Ureter (tissue), 1 donor: ENCODE measurements at places on chromosomes 2 and 18.

DNA sequence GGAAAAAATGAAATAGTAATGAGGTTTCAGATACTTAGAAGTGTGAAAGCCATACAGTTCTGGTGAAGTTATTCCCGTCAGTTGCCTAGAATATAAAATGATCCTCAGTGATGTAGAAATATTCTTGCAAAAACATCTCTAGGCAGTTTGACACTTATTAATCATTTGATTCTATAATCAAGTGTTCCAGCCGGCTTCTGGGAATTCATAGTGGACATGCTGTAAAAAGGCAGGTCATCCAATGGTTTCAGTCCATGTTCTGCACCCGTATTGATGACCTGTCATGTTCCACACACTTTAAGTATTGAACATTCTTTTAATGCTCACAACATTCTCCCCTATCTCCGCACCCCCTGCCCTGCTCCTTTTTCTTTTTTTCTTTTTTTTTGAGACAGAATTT, 19.8 kb downstream of the ARPC2 start:
- DNase-seq, result no peak

- no peak for DNase-seq
These were observed 305.0 kb upstream of the ID2 start for GRCh38 chr2:8376603-8377410.

DNA sequence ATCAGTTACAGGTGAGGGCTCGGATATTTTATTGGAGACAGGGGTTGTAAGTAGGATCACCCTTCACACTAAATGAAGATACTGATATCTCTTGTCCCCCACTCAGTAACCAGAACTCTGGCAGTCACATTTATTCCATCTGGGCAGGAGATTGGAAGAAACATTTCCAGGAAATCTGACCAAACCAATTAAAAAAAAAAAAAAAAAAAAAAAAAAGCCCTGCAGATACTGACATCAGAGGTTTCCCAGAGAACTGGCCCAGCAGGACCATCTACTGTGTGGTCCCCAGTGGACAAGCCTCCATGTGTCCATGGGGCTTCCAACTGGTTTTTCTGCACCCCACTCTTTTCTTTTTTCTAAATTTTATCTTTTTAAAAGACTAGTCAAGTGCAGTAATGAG, 41.3 kb downstream of the SH2D6 start:
- DNase-seq, result no peak

DNA sequence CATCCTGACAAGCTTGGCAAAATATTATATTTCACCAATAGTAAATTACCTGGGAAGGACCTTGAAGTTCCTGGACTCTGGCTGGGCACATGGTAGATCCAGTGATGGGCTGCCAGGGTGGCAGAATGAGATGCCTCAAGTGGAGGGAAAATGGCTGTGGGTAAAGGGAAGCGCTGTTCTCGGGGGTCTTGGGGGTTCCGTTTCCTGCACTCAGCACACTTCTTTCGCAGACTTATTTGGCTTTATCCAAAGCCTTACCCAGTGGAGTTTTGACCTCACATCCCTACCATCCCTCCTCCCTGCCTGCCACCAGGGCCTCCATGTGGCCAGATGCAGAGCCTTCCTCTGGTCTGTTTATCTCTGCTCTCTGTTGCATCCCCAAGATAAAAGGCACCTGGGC, 654.9 kb upstream of the HS6ST1 start:
- no peak for DNase-seq

GRCh38 chr2:69958480-69958879, 3.0 kb downstream of the ASPRV1 start:
- DNase-seq, result no peak

- DNase-seq, result no peak
These were observed 12.2 kb downstream of the CCDC68 start for GRCh38 chr18:54947091-54947490.

- no peak for DNase-seq
These were observed 29.2 kb upstream of the CDH7 start for GRCh38 chr18:65721619-65722018.

GRCh38 chr2:108858894-108859293, 72.3 kb downstream of the CCDC138 start:
- DNase-seq, result no peak

GRCh38 chr18:57427429-57428201, 7.6 kb upstream of the ONECUT2 start:
- no peak for DNase-seq

DNA sequence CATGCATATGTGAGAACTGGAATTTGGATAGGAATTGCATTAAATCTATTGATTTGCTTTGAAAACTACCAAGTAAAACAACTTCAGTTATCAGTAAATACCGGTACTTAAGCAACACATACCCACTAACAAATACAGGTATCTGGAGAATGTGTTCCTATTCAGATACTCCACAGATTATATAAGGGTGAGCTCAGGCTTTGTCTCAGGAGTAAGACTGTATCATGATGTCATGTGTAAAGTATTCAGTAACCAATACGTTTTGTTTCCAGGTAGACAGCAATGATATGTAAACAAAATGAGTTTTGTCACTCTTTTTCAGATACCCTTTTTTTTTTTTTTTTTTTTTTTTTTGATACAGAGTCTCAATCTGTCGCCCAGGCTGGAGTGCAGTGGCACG, 74.8 kb downstream of the DSC3 start:
- DNase-seq, result no peak

DNA sequence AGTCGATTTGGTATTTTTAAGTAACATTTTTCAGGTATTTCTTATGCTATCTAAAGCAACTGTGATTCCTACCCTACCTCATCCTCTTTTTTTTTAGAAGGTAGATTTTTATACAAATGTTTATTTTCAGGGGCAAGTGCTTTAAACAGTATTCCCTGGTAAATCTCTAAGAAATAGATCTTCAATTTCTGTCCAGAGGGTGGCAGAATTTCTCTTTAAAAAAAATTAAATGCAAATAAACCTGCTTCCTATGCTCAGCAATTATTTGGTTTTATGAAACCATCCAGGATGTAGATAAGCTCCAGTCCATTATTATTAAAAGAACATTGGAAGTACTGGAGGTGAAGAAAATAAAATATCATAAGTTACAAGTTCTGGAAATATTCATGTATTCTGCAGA, 191.9 kb downstream of the MYO3B start:
- no peak for DNase-seq

- DNase-seq, result no peak
These were observed 5.7 kb downstream of the CDC42EP3 start for GRCh38 chr2:37665604-37666362.

- DNase-seq, result no peak
These were observed 410.5 kb upstream of the MEIS1 start for GRCh38 chr2:66024391-66024790.

DNA sequence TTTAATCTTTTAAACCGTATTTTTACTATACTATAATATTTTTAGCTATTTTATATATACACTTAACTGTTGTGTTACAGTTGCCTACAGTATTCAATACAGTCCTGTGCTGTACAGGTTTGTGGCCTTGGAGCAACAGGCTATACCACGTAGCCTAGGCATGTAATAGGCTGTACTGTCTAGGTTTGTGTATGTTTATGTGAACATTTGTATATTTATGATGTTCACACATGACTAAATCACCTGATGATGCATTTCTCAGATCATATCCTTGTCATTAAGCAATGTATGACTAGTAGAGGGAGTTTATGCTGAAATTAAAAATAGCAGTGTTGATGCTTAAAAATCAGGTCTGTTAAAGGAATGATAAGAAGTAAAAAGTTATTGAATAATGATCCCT, 92.3 kb upstream of the RANBP2 start:
- DNase-seq, result no peak

- no peak for DNase-seq
These were observed 41.2 kb upstream of the REG3A start for GRCh38 chr2:79200762-79201161.

GRCh38 chr2:98902209-98903063, 33.6 kb downstream of the CRACDL start:
- DNase-seq, result peak; percentile 29

DNA sequence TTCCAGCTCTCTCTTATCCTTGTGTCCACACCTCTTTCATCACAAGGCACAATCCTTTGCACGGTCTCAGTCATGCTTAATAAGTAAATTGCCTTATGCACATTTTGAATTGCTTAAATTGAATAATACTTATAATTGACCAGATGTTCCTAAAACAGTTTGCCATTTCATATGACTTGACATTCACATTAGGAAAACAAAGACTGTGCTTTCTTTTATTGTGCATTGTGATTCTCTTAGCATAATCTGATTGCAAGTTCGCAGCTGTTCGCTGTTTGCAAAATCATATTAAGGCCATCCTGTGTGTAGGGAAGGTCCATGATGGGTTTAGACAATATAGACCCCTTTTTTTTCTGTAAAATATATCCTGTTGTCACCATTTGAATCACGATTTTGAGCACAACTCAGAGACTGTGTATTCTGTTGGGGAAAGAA, 75.6 kb downstream of the RNF144A start:
- no peak for DNase-seq

DNA sequence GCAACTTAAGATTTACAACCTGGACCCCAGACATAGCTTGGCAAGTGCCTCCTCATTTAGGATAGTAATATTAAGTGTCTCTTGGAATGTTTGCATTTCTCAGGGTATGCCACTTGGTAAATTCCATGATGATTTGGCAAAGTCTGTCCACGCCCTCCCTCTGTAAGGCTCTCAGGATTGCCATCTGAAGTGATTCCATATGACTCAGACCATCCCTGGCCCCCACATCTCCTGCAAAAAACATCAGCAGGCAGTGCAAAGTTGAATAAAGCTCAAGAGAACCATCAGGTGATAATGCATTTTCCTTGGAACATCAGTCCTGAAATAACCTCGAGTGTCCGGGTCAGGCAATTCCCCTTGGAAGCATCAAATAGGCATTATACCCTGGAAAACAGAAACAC, 27.1 kb upstream of the PIEZO2 start:
- DNase-seq, result no peak

DNA sequence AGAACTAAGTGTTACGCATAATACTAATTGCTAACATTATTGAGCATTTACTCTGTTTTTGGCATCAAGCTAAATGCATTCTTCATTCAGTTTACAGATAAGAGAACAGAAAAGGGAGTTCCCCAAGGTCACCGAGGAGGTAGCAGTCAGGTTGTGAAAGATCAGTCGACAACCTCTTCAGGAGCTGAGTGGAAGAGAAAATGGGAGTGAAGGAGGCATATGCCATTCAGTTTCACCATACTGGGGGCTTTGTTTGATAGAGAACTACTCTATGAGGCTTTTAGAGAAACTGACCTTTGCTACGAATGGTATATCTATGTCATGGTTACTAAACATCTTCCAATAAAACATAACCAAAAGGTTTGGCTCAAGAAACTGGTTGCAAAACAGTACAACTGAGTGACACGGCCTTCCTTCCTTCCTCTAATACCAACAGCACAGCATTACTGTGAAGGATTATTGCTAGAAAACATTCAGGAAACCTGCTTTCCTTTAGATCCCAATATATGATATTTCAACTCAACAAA, 112.1 kb downstream of the RBMS1 start:
- no peak for DNase-seq

- DNase-seq, result no peak
These were observed 113.0 kb downstream of the EFEMP1 start for GRCh38 chr2:55810622-55811020.

DNA sequence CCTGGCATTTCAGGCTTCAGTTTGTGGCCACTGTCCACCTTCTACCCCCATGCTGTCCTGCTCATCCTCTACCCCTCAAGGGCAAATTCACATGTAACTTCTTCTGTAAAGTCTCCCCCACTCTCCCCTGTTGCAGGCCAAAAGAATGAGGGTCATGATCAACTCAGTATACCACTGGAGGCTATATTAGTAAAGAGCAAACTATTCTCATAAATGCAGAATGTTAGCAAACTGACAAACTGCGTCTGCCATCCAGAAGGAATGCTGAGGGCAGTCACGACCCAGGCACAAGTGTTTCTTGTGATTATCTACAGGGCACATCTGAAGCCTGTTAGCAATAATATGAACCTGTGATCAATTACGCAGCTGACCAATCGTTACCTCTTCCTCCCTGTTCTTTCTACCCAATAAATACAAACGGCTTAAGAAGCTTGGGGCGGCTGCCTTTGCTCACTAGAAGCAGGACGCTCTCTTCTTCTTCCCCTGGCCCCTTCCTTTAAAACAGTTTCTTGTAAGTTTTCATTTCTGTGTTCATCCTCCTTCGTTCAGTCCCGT, 58.3 kb downstream of the SEPTIN10 start:
- DNase-seq, result no peak

DNA sequence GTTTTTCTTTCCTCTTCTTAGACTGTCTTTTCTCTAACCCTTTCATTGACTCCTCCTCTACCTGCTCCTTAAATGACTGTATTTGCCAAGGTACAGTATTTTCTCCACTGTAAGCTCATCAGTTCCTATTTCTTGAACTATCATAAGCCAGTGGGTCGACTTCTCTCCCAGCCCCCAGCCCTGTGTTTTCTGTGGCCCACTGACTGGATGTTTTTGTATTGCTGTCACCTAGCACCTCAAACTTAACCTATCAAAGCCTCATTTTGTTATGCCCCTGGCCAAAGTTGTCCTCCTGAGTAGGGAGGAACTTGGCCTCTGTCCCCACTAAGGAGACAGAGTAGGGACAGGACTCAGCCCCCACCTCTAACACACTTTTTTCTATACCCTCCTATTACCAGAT, 65.4 kb upstream of the CABLES1 start:
- DNase-seq, result no peak

- DNase-seq, result peak; percentile 55
These were observed 43.4 kb downstream of the MYL12B start for GRCh38 chr18:3305354-3305762.

GRCh38 chr2:97713296-97714083, at the start of gene ZAP70:
Gene ZAP70, plus strand, starts transcription at chr2:97713576. Its CDS starts 10,461 bp downstream, at chr2:97724037.
- no peak for DNase-seq

GRCh38 chr2:37617119-37617892, 54.1 kb downstream of the CDC42EP3 start:
- DNase-seq, result no peak

DNA sequence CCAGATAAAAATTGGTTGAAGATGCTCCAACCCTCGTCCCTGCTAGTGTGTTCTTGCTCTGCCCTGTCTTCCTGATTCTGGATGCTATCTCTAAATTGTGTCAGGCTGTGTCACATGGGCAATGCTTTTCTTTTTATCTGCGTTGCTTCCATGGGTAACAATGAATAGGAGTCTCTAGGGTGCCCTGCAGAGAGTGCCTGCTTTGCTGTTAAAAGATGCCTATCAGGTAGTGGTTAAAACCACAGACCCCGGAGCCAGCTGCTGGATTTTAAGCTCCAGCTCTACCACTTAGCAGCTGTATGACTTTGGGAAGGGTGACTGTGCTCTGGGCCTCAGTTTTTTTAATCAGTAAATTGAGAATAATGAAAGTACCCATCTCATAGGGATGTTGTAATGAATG, 340.3 kb downstream of the PLCL1 start:
- no peak for DNase-seq

GRCh38 chr2:37885329-37885993, 39.6 kb upstream of the RMDN2 start:
- DNase-seq, result no peak

- DNase-seq, result no peak
These were observed 66.2 kb downstream of the HNMT start for GRCh38 chr2:138030459-138030858.

GRCh38 chr2:124967325-124967724, 942.2 kb downstream of the CNTNAP5 start:
- DNase-seq, result no peak
